ENCODE measurements at places on chromosomes 7 and 10.
A peak's percentile ranks its signal among the peaks of the same experiment; 100 is the strongest.

- DNase-seq, result no peak
These were observed 43.1 kb upstream of the TCF7L2 start for GRCh38 chr10:112906945-112907344.

DNA sequence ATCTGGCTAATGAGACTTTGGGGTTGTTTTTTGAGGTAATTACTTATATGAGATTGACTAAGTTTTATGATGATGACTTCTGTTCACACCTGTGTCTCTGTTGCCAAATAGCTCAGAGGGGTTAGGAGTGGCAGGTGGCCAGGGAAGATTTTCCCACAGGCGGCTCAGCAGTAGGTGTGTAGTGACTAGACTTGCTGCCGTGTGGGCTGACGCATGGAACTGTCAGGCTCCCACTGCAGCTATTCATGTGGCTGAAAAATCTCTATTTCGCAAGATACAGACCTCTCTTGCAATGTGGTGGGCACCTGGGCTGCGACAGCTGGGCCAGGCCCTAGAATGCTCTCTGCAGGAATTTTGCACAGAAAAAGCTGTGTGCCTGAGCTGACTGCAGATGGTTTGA lies 1.4 kb downstream of the CPA4 start:
- peak; percentile 55 for DNase-seq

DNA sequence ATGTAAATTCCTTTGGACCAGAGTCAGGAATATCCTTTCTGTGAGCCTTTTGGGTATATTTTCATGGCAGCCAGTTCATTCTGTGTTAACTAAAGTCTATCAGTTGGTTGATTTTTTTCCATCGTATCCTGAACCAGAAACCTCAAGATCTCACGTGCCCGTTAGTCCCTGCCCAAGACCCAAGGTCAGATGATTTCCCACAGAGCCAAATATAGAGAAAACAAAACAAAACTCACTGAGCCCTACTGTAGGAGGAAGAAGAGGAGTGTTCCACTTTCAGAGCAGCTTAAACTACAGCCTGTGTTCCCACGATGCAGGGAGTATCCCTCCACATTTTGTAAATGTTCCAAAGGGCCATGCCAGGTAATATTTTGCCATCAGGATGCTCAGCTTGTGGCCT lies 96.0 kb upstream of the ADO start:
- no peak for DNase-seq

DNA sequence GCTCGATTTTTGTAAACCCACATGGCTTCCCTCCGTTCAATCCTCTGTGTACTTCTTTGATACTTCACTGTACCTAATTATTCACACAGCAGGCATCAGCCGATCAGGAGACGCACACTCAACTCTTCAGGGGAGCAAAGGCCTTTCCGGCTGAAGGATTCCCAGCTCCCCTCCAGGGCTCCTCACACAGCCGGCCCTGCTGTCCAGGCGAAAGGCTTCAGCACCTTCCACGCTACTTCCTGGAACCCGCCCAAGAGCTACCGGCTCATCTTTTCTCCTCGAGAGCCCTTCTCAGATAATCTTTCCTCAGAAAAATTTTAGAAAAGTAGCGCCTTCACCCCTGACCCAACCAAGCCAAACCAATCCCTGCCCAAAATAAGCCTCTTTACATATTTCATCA lies 270.4 kb downstream of the ZMYND11 start:
- DNase-seq, result no peak

DNA sequence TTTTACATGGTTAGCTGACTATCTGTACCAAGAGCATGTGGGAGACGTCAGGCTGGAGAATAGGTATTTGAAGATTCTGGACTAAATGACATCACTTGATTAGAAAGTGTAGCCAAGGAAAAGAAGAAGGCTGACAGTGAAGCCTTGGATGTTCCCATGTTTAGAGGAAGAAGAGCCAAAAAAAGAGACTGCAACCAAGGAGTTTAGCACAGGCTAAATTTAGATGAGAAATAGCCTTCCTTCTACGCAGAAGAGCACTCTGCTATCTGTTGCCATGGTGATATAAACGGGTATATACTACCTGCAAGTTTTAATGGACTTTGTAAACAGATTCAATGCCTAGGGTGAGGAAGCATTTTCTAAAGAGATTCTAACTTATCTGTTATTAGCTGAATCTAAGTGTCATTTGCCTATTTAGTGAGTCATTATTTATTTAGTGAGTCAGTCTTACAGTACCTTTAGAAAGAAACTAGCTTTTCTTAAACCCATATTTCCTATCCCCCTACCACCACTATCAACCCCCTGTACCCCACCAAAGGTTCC lies 69.8 kb downstream of the CDK6 start:
- DNase-seq, result peak; percentile 87

- no peak for DNase-seq
These were observed 155.5 kb downstream of the ZNF248 start for GRCh38 chr10:37701781-37702493.

DNA sequence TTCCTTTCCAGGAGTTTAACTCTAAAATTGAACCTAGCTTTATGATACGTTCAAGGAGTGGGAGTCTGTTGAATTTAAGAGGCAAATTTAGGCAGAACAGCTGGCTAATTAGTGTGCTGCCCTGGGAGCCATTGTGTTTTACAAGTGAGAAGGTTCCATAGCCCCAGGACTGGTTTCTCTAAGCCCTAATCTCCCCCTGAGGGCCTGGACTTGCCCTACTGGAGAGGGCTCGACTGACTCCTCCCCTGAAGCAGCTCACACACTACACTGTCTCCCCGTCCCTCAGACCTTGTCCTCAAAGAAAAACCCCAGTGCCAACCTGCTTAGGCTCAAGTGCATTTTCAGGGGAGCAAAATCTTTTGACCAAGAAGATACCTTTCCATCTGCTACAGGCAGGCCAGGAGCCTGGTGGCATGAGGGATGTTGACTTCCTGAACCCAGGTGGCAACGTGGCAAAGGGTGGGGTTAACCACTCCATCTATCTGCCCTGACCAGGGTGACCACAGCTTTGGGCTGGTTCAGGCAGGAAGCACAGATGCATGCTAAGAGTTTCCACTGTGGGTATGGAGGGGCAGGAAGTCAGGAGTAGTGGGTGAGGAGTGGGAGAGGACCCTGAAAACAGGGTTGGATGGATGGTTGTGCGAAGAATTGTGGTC lies 68.9 kb upstream of the CARD11 start:
- no peak for DNase-seq

DNA sequence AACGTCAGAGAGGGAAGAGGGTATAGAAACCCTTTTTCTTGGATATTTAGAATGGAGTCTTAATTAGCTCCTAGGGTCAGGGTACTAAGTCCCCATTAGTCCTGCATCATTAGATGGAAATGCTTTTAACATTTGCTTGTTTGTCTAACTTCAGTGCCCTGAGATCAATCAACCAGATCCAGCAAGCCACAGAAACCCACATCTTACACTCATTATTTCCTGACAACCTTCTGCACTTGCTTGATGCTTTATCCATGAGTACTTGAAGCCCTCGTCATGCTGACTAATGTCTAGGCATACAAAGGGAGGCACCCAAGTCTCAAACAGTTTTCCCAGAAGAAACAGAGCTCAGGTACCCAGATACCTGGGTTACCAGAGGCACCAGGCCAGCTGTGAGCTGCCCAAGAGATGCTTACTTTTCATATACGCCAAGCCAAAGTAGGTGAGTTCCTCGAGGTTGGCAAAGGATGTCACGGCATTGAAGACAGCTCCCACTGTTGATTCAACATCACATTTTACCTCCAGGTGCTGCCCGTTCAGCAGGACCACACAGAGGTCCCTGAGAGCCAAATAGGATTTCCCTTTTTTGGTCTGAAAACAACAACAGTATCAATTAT lies 42.7 kb downstream of the FRMPD2 start:
- peak; percentile 33 for DNase-seq

- DNase-seq, result no peak
These were observed 18.9 kb upstream of the UNC5B start for GRCh38 chr10:71193516-71193915.

DNA sequence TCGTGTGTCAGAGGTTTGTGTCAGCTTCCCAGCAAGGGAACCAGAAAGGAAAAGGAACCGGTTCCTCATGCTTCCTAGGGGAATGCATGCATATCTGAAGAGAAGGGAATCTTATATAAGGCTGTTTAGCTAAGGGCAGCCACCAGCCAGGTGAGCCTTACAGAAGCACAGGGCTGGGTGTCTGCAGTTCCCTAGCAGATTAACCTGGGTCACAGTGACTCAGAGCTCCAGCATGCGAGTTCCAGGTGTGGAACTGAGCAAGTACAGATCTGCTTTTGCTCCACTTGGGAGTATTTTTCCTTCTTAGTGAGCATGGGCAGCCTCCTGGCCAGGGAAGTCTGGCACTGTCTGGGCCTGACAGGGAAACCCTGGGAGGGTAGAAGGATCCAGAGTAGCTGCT lies 957 bp upstream of the ANKRD2 start:
- DNase-seq, result no peak

GRCh38 chr10:99660662-99661376 lies 1.5 kb downstream of the ENTPD7 start:
- DNase-seq, result peak; percentile 54

DNA sequence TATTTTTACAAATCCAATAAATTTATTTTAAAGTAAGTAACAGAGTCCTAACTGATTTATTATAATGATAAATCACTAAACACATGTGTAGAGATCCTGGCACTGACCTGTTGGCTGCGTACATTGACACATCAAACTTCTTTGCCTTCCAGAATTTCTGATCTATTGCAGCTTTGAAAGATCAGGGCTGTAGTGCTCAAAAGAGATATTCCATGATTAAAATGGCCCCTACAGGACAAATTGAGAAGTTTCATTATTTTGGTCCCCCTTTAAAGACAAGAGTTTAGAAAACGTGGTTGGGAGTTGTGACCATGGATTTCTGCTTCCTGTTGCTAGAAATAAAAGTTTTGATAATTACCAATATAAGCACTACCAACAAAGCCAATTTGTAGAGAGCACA lies 87.7 kb upstream of the PDK4 start:
- peak; percentile 62 for DNase-seq

GRCh38 chr7:4755045-4755444 lies 20.4 kb upstream of the AP5Z1 start:
- DNase-seq, result no peak

GRCh38 chr10:80486785-80487420 lies 32.8 kb downstream of the TSPAN14 start:
- DNase-seq, result no peak

DNA sequence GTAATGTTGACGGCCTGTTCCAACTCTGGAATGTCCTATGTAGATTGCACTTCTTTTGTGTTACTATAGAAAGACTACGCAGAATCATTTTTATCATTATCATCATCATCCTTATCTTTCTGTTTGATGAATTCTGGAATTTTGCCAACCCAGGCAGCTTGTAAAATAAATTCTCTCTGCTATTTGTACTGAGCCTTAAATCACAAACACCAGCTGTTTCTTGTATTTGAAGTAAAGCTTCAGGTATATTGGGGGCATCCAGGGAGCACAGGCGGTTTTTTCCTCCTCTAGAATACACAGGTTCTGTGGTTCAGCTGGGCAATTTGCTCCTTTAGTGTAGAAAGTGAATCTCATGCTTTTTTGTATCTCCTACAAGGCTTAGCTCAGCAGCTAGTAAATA lies 14.9 kb upstream of the CPA5 start:
- DNase-seq, result no peak

DNA sequence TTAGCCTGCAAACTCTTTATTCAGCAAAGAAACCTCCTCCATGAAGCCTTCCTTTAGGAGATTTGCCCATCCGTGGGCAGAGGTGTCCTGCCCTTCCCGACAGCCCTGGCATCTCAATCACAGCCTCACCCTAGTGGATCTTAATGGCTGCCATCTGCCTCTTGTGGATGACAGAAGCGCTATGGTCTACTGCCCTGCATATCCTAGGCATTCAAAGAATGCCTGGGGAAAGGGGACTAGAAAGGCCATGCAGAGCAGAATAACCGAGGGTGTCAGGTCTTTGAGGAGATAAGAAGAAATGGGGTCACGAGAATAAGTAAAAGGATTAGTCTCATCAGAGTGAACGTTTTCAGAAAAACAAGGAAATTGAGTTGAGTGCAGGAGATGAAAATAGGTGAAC lies 57.7 kb upstream of the SPOCK2 start:
- DNase-seq, result no peak
